ENCODE measurements at places on chromosomes 5 and 9.

DNA sequence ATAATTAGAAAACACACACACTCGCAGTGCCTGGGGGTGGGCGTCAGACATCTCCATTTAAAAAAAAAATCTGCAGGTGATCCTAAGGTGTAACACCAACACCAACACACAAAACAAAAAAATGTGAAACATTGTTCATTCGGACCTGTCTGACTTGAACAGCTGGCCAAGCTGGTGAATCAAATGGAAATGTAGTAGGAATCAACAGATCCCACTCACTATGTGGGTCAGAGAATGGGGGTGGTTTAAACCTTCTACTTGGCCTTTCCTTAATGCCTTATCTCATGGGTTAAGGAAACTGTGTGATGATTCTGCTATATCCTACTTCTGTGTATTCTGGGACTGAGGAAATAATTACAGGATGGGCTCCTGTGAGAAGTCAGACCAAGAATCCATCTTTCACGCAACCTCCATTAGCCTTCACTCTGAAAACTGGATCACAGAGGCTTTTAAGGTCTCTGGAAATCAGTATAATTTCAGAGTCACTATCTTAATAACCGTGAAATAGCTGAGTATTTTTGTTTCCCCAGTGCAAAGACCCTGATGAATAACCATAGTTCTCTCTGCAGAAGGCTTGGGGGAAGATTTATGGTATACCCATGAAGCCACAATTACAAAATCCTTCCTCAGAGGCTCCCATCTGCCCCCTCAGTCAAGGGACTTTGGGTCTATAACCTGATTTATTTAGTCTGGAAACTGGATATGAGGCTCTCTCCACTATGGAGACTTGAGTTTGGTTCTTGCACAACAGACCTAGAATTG lies 17.2 kb upstream of the MCCC2 start:
- no peak for DNase-seq

- DNase-seq: no peak
Observed at GRCh38 chr9:127045148-127045547, 77.3 kb downstream of the ANGPTL2 start.

DNA sequence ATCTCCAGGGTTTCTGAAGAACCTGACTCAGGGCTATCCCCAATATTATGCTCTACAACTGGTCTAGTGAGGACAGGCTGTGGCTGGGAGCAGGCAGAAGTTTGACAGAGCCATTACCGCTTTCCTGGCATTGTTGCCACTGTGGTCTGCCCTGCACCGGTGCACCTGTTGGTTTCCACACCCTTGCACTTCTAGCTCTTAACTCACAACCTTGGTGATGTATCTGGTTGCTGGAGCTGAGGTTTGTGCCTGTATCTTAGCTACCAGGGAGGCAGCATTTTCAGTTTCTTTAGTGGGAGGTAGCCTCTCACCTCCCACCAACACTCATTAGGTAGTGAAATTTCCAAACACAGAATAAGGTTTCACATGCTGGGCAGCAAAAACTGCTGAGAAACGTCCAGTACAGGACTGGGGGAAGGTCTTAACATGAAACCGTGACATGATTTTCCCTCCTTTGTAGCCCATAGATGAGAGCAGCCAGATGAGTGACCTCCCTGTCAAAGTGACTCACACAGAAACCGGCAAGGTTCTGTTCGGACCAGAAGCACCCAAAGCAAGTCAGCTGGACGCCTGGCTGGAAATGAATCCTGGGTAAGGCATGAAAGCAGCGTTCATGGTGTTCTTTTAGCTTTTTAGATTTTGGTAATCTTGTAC lies 57.7 kb downstream of the SMARCA2 start:
- no peak for DNase-seq

GRCh38 chr9:135336722-135337527 lies 142.7 kb upstream of the PPP1R26 start:
- no peak for DNase-seq

GRCh38 chr9:125513668-125514413 lies 193.2 kb downstream of the MAPKAP1 start:
- no peak for DNase-seq

DNA sequence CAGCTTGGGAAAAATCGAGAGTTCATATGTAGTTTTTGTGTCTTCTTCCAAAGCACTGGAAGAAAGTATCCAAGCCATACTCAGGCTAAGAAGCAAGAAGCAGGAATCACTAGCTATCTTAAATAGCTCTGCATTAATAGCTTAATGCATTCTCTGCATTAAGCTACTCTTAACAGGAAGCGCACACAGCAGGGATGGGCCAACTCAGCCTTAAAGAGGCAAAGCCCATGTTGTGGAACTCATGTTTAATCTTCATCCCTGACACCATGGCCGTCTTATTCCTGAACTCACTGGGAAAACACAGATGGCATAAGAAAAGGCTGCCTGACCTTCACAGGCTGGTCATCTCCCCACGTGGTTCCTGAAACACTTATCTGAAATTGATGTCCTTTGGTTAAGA lies 18.7 kb upstream of the ICE1 start:
- no peak for DNase-seq

GRCh38 chr9:115369322-115369957 lies 251.5 kb upstream of the TNC start:
- DNase-seq: no peak

DNA sequence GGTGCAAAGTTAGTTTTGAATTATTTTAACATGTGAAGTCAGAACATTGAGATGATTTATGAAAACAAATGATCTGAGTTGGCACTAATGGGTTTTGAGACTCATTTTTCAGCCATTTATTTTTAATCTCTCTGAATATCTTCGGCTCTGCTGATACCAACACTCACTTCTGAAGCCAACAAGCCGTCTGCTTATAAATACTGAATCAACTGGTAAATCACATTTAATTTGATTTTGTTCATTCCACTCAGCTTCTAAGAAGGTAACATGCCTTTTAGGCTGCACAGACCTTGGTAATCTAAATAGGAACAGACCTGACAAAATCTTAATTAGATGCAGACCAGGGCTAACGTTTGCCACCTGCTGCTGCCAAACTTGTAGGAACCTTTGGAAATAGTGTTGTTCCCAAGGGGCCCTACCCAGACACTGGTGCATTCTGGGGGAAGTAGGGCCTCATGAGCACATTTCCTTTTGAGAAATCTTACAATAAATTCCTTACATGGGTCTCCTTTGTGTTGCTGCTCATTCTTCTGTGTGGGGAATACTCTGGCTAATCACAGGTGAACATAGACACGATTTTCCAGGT lies 182.2 kb downstream of the KCTD16 start:
- no peak for DNase-seq

DNA sequence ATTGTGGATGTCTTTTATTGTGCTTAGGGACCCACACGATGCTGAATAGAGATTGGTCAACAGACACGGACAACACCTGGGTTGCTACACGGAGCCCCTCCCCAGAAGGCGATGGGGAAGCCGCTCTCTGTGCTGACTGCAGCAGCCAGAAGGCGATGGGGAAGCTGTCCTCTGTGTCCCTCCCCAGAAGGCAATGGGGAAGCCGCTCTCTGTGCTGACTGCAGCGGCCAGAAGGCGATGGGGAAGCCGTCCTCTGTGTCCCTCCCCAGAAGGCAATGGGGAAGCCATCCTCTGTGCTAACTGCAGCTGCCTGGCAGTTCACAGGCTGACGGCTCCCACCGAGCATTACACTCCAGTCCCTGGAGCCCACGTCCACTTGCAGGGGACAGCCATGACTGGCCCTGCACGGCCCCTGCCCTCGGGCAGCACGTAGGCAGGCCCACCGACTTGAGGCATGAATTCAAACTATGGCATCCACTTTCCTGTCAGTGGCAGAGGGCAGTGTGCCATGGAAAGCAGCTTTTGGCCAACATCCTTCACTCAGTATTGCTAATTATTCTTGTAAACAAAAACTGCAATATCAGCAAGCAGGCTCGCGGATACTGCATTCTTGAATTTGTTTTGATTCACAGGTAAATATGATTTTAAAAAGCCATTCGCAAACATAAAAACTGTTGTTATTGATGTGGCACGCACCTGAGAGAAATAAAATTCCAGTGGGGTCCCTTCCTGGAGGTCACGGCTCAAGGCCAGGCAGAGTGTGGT lies 48.1 kb upstream of the CLPTM1L start:
- DNase-seq: no peak

- no peak for DNase-seq
Observed at GRCh38 chr9:76004526-76004925, 114.1 kb downstream of the PCSK5 start.

DNA sequence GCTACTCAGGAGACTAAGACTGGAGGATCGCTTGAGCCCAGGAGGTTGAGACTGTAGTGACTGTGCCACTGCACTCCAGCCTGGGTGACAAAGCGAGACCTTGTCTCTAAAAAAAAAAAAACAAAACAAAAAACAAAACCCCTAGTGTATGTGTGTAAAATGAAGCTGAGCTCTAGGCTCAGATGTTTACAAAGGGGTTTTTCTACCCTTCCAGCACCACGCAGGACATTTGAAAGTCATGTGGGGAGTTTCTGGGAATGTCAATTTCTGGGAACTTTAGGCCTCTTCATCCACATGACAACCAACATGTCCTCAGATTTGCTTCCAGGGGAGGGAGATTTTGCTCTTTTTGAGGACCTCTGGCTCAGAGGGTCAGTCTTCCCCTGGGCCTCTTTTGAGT lies 42.4 kb upstream of the AIF1L start:
- no peak for DNase-seq

DNA sequence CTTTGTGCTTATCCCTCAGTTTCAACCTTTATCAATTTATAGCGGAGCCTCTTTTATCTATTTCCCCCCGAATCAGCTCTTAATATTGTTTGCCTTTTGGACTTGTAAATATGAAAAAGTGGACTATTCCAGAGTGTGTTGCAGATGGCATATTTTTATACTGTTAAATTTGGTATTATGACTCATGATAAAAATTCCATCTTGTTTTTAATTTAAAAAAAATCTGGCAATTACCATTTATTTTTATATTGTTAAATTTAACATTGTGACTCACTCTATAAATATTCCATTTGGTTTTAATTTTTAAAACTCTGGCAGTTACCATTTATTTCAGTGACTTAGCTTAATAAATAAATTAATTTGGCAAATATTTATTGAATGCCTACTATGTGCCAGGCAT lies 37.5 kb downstream of the RBM27 start:
- DNase-seq: no peak

- DNase-seq: no peak
Observed at GRCh38 chr5:59460368-59461153, 433.0 kb downstream of the PDE4D start.

DNA sequence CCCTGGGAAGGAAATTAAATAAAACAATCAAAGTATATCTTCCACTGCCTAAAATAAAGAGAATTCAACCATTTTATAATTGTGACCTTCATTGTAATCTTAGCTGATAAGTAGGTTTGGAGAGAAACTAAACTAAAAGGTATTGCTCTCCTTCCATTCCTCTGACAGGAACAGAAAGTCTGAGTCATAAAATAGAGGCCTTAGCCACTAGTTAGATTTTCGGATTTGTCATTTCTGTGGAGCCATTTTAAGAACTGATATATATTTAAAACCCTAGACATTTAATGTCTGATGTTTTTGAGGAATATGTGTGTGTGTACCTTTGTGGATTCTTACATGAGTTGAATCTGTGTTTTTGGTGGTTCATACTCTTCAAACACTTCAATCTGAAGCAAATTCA lies 11.8 kb upstream of the TMC1 start:
- DNase-seq: no peak

DNA sequence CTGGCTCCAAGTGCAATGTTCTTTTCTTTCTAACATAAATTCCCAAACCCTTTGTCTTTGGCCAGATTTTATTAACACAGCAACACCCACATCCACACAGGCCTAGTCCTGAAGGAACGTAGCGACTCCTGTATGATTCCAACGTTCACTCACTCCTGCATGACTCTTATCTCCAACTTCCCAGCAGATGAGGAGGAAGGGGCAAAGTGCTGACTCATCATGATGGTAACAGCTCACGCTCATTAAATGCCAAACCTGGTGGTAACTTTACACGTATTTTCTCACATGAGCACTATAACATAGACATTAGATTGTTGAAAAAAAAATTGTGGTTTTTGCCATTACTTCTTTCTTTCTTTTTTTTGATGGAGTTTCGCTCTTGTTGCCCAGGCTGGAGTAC lies 1349.5 kb downstream of the EFNA5 start:
- no peak for DNase-seq

DNA sequence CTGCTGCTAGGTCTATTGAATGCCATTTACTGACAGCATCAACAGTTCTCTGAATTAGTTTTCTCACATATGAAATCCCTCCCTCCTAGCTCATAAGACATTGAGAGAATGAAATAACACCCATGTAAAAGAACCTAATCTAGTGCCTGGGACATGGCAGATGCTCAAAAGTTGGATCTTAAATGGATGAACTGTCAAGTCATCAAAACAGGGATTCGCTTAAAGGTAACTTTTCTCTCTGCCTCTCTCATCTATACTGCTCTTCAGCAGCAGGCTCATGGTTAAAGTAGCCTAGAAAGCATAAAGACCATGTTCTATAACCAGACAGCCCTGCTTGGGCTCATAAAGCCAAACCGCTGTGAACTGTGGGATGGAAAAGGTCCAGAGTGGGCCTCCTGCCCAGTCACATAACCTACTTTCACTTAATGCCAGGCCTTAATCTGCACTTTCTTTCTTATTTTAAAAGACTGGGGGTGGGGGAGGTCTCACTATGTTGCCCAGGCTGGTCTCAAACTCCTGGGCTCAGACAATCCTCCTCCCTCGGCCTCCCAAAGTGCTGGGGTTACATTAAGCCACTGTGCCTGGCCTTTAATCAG lies 3.7 kb downstream of the TMEM245 start:
- no peak for DNase-seq
